ENCODE measurements at places on chromosomes 12 and 14.
A peak's percentile ranks its signal among the peaks of the same experiment; 100 is the strongest.

DNA sequence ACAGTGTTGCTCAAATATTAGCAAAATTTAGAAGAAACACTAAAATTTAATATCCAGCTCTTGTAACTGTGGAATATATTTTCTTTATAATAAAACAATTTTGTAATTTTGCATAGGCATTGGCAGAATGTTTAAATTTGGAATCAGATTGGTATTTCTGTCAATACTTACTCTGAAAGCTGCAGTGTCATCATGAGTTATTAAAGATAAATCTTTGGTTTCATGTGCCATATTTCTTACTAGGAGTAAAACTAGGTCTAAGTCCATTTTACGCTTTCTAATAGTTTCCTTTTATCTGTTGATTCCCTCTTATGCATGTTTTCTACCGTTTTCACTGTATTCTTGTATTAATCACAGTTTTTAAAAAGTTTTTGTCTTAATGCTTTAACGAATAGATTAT is 49.7 kb downstream of the CCDC91 start:
- DNase-seq: no peak

DNA sequence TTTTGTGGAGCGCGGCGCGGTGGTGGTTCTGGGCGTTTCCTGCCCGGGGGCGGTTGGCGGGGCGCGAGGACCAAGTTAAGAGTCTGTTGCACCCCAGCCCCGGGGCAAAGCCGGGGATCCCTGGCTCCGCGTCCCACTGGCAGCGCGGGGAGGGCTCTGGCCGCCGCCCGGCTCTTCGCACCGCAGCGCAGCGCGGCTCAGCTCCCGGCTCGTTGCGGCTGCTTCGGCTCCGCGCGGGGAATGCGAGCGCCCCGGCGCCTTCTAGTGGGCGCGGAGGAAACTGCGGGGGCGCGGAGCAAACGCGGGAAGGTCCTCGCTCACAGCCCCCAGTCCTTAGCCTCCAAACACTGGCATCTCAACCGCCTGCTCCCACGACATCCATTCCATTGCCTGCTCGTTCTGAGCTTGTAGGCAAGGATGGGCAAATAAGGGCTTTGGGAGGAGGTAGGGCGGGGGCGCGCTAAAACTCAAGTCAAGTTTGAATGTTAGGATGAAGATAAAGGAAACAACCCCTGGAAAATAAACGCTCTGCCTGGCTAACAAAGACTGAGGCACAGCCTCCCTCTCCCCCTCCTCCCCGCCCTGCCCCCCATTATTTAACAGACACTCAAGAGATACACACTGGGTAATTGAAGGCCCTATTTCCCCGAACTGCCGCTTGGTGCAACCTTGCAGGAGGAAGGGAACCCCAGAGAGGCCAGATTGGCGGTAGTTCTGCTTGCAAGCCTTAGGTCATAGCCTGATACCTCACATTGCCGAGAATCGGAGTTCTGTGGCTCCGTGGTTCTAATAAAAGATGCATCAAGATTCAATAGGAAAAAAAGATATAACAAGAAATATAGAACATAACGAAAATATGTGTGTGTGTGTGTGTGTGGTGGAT is at the start of gene B4GALNT1:
B4GALNT1 (minus strand) TSS at position 244 of the 883 bp plus-strand sequence. CDS start 1,069 bp downstream, outside the sequence.
- DNase-seq: peak; percentile 55

DNA sequence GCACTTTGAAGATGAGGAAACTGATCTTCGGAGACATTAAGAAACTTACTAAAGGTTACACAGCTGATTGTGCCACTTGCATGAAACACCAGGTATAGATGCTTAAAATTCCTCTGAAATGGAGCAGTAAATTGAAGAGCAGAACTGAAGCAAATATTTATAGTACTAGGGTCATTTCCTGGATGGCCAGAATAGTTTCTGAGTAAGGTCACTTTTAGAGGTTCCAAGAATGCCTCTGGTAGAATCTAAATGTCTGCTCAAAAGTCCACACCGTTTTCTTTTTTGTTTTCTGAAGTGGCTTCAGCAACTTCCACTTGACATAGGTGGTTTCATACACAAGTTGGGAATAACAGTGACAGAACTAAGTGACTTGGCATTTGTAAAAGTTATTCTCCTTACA is 19.4 kb downstream of the TPH2 start:
- no peak for DNase-seq

DNA sequence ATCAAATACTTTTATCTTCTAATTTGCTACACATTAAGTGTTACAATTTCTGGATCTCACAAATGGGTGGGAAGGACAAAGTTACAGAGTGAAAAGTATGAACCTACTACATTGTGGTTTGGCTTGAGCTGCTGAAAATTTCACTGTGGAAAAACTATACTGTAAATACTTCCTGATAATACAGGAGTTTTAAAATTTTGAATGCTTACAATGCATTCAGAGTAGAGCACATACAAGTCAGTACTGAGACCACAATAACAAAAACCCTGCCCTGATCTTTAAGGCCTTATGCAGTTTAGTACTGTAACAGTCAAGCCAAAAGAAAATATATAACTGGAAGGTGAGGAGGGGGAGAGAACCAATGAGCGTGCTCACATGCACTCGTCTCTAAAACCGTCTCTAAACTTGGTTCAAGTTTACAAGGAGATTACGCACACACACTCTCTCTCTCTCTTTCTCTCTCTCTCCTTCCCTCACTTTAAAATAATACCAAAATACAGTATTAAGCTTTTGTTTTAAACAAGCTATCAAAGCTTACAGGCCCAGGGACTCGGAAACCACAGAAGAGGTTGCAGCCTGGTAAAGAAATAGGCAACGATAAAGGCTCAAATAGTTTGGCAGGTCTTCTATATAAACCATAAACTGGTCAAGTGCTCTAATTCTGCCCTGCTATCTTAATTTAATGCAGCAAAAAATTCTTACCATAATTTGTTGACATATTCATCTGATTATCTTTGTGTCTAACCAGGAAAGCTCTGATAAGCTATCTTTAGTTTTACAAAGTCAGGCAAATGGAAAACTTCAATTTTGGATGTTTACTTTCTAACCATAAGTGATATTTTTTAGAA is 58.0 kb downstream of the ATF7 start:
- DNase-seq: no peak

GRCh38 chr12:105993766-105994555 is 144.8 kb downstream of the NUAK1 start:
- DNase-seq: no peak

DNA sequence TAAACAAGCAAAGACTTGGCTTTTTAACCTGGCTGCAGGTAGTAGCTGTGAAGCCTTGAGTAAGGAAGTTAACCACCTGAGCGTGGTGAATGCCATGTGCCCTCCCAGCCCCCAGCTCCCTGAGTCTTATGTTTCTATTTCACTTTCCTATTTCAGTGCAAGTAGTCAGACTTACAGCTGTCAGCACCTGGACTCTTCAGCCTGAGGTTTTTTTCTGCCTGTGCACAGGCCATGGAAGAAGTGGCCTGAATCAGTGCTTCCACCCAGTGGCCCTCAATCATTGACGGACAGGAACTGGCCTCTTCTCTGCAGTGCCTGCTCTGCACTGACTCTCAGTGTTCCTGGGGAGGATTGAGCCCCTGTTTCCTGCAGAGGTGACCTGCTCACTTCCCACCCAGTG is 796.4 kb downstream of the MED13L start:
- no peak for DNase-seq

- no peak for DNase-seq
Observed at GRCh38 chr12:96497855-96498254, 8.5 kb downstream of the CFAP54 start.

DNA sequence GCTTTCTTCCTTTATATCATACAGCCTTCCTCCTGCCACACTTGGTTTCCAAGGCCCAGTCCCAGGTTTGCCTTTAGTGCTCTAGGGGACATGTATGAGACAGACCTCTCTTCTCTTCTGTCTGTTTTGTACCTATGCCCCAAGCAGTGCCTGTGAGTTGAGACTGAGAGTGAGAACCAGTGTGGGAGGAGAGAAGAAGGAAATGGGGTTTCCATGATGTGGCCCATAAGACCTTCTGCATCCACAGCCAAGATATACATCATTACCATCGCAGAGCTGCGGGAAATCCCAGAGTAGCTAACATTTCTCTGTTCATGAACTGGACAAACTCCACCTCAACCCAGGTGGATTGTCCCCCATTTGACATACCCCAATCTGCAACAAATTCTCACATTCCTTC is 2.8 kb downstream of the TESPA1 start:
- DNase-seq: no peak

DNA sequence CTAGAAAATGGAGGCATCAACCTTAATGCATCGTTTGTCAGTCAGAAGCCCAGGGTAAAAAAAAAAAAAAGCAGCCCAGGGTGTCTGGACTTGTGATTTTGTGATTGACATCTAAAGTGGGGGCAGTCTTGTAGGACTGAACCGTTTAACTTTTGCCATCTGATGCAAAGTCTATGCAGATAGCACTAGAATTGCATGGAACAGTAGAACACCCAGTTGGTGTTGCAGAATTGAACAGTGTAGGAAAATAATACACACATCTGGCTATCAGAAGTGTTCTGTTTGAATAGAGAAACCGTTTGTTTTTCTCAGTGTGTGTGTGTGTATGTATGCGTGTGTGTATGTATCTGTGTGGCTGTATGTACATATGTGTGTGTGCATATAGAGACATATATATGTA is 45.0 kb downstream of the SLCO1A2 start:
- DNase-seq: no peak

DNA sequence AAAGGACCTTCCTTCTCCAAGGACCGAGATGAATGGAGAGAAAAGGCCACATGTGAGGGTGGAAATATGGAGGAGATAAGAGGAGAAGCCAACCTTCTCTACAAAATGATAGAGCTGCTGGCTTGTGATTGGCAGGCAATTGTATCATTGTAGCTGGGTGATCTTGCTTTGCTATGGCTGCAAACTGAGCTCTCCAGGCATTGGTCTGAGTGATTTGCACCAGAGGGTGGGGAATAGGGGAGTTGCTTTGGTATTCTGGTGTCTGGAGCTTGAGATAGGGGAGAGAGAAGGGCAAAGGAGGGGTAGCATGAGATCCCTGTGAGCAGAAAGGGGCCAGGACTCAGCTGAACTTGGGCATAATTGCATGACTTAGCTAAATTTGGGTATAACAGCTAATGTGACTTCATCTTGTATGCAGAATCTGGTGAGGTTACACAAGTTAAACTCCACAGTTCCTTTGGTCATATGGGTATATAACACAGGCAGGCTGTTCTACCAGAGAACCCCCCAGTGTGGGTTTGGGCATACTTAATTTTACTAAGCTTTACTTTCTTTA is 72.0 kb downstream of the FOS start:
- DNase-seq: no peak

DNA sequence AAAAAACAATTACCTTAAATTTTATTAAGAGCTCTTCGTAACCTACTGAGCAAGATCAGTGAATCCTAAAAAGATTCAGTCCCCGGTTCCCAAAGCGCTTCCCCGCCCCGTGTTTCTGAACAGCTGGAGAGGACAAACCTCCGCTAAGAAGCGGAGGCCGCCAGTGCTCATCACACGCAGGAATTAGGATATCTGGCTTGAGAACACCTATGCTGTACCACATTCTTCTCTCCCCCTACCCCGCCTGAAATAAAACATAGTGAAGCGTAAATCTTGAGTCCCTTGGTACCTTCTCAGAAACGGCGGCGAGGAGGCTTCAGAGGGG is 774 bp upstream of the WDR20 start:
- DNase-seq: no peak

DNA sequence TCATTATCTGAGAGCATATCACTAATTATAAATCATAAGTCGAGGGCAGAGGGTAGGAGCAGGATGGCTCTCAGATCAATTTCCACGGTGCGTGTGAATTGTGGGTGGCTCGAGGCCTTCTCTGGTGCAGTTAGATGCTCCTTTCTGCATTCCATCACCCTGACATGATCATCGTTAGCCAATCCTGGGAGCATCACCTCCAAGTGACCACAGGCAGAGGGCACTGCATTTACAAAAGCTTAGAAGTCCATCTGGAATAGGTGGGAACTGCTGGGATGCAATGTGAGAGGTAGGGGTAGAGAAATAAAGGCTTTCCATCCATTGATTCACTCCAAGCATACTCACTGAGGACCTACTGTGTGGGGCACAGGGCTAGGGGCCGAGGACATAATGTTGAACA is 538.2 kb upstream of the TBX3 start:
- DNase-seq: no peak

GRCh38 chr12:6167327-6168280 is 32.6 kb upstream of the CD9 start:
- no peak for DNase-seq

GRCh38 chr12:103334466-103334865 is 161.3 kb downstream of the C12orf42 start:
- DNase-seq: no peak

DNA sequence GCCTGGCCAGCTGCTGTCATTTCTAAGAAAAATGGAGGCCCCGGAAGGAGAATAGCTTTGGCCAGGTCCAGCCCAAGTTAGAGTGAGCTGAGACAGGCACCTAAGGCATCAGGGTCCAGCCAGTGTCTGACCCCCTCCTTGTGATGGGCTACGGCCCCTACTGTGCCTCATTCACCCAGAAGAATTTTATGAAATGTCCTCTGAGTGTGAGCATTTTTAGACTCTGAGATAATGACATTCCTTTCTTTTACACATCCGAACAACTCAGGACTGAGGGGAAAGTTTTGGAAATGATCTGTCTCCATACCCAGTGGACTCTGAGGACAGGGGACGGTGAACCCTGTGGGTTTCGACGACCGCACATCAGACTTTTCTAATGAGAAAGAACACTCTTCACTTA is 50.4 kb downstream of the SLC24A4 start:
- DNase-seq: no peak

GRCh38 chr14:24072436-24072835 is 1.1 kb downstream of the CPNE6 start:
- DNase-seq: no peak

GRCh38 chr12:119169150-119169549 is 9.6 kb upstream of the HSPB8 start:
- no peak for DNase-seq

DNA sequence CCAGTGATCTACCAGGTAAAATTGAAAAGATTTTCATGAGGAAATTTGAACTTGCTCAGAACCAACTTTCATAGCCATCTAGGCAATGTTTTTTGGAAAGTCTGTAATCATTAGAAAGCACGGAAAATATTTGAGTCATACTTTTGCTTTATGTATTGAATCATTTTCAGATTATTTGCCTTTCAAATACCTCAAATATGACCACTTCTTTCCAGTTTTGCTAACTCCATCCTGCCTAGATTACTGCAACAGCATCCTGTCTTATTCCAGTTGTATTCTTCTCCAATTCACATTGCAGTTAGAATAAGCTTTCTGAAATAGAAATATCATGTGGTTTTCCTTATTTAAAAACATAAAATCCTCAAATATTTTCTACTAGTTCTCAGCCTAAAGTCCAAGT is 239.8 kb upstream of the FAR2 start:
- no peak for DNase-seq

DNA sequence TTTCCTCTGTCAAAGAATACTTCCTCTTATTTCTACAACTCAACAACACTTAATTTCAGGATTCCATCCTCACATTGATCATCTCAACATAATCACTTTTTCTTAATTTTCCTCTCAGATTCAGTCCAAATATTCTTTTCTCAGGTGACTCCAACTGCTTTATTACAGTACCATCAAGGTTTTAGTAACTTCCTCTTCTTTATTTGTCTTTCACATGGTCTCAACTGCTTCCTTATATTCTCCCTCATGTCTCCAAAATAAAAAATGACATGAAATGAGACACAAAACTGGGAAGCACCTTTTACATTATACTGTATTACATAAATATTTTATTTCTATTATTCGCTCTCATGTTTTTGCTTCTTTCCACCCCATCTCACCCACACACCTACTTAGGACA is 55.5 kb downstream of the PPP2R5E start:
- no peak for DNase-seq

Measured in T-helper 1 cell (primary cell).